Retinal pigment epithelial cell (primary cell): ENCODE measurements at places on chromosomes 1 and 21.

- no peak for DNase-seq
These were observed at the start of gene FAM151A for GRCh38 chr1:54623216-54624007. Gene FAM151A (minus strand): TSS chr1:54623525. CDS start chr1:54623395, 130 bp downstream.

DNA sequence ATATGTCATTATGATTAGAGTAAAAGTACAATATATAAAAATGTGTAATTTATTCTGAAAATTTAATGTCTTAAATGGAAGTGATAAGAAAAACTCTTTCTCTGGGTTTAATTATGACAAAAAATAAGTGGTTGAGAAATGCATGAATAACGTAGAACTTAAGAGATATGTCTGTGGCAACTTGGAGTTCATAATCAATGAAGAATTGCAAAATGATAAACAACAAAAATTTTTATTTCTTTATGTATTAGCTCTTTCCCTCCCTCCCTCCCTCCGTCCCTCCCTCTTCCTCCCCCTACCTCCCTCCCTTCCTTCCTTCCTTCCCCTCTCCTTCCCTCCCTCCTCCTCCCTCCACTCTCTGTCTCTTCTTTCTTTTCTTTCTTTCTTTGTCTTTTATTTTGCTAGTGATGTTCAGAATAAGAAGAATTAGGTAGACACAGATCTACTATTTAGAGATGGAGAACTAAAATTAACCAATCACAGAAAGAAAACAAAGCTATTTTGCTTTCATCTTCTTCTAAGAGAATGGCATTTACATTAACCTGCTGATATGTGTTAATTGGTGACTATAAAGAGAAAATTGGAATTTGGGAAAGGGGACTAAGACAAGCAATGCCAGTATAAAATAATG is 96.3 kb upstream of the PDC start:
- DNase-seq: no peak

- no peak for DNase-seq
These were observed 169.3 kb downstream of the PRDM2 start for GRCh38 chr1:13869172-13869797.

DNA sequence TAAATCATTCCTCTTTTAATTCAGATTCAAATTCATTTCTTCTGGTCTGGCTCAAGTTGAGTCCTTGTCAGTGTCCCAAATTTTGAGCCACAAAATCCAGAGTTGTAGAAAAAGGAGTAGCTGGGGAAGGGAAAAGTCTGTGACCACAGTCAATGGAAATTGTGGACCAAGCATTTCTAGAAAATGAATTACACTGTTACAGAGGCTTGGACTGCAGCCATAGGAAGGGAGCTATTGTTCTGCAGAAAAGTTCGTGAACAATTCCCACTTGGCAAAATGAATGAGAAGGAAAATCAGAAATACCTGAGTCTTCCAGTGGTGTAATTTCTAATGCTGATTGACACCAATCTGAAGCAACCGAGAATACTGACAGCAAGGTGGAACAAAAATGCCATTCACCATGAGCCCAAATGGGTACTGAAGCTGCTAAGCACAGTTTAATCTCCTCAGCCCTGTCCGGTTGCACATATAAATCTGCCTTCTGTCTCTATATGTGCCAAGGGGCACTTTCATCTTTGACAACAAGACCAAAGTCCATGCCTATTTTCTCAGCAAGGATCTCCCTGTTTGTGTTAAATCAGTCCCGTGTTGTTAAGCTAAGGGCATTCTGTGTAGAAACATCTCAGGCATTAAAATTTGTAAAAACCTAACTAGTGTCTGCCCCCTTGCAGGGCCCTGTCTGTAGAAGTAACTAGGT is 51.3 kb downstream of the TEX35 start:
- DNase-seq: no peak

DNA sequence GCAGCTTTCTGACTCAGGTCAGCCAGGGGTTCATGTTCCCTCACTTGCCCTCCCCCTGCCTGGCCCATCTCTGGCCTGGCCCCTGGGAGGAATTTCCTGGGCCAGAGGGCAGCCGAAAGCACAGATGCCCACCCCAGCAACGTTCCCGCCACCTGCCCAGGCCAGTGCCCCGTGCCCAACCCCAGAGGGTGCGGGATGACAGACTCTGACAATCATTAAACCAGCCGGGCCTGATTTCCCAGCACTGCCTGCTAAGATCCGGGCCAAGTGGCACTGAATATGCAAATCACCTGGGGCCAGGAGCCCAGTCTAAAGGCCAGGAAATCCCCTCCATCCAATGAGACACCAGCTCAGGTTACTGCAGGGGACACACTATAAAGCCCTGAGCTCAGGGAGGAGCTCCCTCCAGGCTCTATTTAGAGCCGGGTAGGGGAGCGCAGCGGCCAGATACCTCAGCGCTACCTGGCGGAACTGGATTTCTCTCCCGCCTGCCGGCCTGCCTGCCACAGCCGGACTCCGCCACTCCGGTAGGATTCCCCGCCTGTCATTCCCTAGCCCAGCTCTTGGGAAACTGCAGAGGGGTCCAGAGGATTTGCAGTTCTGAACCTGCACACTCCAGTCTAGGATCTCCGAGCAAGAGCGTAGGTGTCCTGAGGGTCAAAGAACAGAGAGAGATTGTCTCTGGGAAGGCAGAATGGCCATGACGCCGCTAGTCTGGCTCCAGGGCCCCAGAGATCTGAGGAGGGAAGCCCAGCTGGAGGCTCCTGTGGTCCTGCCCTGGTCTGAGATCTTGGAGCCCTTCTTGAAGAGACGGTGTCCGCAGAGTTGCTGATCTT is at the start of gene ELF3:
TSS of gene ELF3 (plus strand) at position 408 of the 836 bp plus-strand sequence. CDS start 550 bp downstream, outside the sequence.
- DNase-seq: no peak

- DNase-seq: no peak
These were observed 139.3 kb downstream of the TIAM1 start for GRCh38 chr21:31204801-31205200.

DNA sequence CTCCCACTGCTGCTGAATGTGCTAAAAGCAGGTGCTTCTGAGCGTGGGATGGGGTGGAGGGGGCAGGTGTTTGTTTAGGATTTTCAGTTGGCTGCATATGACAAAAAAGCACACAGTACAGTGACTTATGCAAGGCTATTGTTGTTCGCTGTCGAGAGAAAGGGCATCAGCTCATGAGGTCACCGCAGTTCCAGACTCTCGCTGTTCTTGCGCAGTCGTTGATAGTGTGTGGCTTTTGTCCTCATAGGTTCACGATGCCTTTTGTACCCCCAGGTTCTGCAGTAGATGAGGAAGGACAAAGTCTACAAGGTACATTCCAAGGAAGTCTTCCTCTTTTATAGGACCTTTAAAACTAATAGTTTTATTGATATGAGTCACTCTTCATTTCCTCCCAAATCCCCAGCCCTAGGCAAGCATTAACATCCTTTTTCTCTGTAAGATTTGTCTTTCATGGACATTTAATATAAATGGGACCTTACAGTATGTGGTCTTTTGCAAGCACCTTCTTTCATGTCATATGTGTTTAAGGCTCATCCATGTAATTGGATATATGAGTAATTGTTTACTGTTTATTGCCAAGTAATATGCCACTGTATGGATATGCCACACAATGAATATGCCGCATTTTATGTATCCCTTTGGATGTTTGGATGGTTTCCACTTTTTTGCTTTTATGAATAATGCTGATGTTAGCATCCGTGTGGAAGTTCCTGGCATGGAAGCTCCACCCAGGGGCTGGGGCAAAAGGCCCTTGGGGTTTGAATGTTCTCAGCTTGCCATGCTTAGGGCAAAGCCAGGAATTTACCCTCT is 14.5 kb upstream of the NLRP3 start:
- DNase-seq: no peak

DNA sequence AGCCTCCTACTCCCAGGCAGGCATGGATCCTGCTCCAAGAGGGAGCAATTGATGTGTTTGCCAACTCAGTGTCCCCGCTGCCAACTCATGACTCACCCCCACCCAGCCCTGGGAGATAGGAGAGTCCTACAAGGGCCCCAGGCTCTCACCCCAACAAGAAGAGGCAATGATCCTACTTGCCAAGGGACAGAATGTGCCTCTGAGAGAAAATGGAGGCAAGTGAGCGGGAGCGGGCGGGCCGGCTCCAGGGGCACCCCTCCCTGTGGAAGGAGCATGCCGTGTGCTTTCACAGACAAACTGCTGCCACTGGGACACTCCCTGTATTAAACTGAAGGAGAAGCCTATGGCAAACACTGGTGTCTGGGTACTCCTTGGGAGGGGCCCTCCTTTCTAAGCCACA is 16.7 kb downstream of the PKP1 start:
- no peak for DNase-seq

- no peak for DNase-seq
These were observed 96.8 kb upstream of the ATP1B1 start for GRCh38 chr1:169009666-169010065.

DNA sequence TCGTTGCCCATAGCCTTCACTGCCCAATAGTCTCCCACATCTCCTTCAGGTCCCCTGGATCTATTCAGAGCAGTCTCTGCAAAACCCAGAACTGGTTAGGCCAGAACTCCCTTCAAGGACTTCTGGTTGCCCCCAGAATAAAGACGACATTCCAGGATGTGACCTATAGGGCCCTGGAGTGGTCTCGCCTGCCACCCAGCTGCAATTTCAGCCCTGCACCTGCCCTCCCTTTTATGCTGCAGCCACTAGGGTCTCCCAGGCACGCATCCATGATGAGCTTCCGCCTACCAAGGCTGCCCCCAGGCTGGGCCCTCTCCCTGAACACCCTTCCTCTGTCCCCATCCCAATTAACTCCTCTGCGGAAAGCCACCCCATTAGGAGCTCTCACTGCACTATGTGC is 7.2 kb upstream of the TSPEAR start:
- no peak for DNase-seq

GRCh38 chr1:205970486-205970885 is 27.2 kb upstream of the SLC26A9 start:
- DNase-seq: no peak

DNA sequence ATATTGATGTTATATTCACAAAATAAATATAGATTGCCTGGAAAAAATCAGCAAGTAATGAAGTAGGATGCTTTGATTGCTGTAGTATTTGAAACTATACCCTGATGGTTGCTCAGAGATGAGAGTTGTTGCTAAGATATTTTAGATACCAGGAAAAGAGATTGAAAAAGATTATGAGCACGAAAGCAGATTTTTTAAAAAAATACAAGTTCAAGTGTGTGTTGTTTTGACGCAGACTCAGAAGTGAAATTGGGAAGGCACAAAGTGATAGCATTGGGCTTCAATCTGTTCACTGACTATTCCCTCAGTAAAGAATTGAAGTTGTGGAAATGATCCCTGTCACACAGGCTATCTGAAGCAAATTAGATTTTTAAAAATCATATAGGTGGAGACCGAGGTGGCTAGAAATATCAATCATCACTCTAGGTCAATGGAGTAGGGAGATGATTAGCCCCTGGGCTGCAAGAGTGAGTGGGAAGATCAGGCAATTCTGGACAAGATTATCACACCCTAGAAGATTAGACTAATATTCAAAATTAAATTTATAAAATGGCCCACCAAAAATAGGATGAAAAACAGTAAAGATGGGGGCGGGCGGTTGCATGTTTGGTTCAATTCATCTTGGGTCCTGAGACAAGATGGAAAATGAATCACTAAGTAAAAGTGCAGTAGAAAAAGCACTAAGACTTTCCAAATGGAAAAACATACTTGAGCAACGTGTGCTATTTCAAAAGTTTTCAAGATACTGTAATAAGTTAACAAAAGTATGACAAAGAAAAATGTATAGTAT is 41.5 kb upstream of the LRRC8D start:
- no peak for DNase-seq

- DNase-seq: no peak
These were observed 645 bp downstream of the ATP6V0B start for GRCh38 chr1:43975249-43975961.

DNA sequence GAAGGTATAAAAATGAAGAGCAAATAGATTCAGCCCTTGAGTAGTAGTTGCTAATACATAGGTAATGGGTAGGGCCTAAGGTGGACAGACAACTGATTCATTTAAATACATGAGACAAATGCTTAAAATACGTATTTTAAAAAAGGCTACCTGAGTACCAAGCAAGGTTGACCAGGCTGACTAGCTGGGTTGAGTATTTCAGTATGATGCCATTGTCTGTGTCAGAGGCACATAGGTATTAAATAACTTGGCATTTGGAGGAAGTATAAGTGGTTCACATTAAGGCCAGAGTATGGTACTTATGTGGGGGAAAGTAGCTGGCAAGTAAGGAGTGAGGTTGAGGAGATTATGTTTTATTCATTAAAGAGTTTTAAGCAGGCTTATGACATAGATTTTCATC is 19.4 kb downstream of the NEK7 start:
- no peak for DNase-seq

DNA sequence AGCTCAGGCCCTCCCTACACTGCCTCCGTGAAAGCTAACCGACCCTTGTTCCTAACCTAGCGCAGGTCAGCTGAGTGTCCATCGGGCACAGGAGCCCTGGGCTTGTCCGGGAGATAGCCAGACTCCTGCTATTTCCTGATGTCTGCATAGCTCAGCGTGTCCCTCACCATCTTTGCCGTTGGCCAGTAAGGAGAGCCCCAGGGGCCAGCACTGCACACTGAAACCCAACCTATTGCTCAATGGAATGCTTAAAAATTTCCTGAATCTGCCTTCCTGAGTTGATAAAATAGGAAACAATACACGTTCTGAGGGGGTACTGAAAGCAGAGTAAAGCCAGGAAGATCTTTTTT is 2.2 kb downstream of the RUNX1 start:
- no peak for DNase-seq

DNA sequence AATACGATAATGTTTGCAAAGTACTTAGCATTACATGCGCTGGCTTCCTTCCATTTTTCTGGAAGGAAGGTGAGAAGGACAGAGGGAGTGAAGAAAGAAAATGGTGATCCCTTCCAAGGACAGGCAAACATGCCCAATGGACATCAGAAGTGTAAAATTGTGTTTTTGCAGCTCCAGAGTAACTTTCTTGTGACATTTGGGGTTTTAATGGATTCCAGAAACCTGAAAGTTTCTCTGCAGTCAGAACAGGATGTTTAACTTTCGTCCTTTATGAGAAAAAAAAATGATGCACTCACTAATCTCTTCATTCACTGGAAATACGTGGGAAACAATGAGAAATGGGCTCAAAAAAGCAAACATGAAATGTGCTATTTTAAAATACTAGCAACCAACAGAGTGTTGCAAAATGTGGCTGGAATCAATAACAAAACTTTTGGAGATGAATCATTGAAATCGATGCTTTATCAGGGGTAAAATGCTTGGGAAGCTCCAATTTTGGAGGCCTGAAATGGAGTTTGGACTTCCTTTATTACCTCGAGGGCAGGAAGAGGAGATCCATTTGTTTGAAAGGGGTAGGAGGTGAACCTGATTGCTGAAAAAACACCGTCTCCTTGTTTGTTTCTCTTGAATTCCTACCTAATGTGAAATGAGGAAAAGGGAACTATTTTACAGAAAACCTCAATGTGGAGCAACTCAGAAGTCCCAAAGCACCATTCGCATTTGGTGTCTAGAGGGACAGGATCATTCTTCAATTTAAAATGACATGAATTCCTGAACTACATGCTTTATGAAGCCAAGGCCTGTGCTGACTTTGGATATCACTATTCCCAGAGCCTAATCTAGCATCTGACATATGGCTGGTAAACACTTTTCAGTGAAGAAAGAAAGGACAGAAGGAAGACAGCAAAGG is 129.5 kb downstream of the TRABD2B start:
- no peak for DNase-seq

- DNase-seq: no peak
These were observed 152.3 kb downstream of the PCNX2 start for GRCh38 chr1:233143241-233143640.
